Panc1 (cell line): ENCODE measurements at places on chromosomes 7 and 10. TPM values are rescaled to one million over a fixed set of nuclear protein-coding genes. Genes with fewer than 3 reads are reported as not detected.

AKR1C4 gene
- not detected for total RNA-seq

OR2A1 gene
- not detected for total RNA-seq

SOSTDC1 gene
- total RNA-seq, result not detected

GRID2IP gene
- total RNA-seq, result 0.13 TPM

ABCB8 gene
- 49.8 TPM for total RNA-seq

ABCB4 gene
- 0.18 TPM for total RNA-seq

GHRHR gene
- total RNA-seq, result not detected

SFTPA1 gene
- total RNA-seq, result 3.8 TPM

DNA sequence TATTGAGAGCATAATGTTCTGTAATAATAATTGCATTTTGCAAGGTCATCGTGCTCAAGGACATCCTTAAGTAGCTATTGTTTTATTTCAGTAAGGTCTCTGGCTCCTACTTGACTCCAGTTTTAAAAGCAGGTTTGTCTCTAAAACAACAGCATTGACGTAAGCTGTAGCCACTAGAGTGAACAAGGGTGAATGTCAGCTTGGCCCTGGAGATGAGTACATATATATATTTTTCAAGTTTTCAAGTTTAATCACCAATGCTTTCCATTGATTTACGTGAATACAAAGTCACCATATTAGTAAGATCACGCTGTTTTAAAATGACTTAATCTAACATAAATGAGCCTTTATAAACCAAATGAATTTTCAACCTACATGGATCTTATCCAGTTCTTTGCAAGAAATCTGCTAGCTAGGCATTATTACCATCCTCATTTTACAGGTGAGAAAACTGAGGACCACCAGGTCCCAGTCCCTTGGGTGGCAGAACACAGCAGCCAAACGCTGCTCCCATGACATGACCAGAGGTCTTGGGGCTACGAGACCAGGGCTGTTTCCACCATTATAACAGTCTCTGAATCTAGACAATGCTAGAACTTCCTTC is 57.2 kb upstream of the ELMO1 start:
- H3K4me3 ChIP-seq, result no peak overlapping the region
- H3K27me3 ChIP-seq, result no peaks in the 10 kb centered on the region; the same call in none of the 2 replicates
- DNase-seq, result no peak
- H3K36me3 ChIP-seq, result no peaks in the 10 kb centered on the region
- no peaks in the 10 kb centered on the region for H3K4me1 ChIP-seq
- no peak overlapping the region for H3K27ac ChIP-seq

DNA sequence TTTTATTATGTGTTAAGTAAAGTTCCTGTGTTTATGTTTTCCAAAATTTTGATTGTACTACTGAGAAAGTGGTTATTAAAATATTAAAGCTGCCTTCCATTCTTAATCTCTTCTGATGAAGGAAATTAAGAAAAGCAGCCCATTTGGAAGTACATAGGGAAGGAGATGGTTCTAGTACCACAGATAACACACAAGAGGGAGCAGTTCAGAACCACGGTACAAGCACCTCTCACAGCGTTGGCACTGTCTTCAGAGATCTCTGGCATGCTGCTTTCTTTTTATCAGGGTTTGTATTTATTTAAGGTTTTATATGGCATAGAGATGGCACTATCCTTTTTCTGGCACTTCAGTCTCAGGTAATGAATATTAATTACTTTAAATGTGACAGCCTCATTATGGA is 111.6 kb downstream of the PHTF2 start:
- H3K4me3 ChIP-seq, result no peak overlapping the region
- no peak overlapping the region for H3K27ac ChIP-seq
- no peak for DNase-seq
- no peaks in the 10 kb centered on the region; the same call in 1 of the 2 replicates for H3K36me3 ChIP-seq
- no peaks in the 10 kb centered on the region for H3K4me1 ChIP-seq

GRCh38 chr7:47512481-47513176 is 69.3 kb downstream of the TNS3 start:
- H3K4me3 ChIP-seq, result no peak overlapping the region
- no peaks in the 10 kb centered on the region for H3K27me3 ChIP-seq
- peaks cover 53% of the 10 kb centered on the region for H3K36me3 ChIP-seq

- no peak for DNase-seq
- no peaks in the 10 kb centered on the region for H3K36me3 ChIP-seq
- no peak overlapping the region for H3K4me3 ChIP-seq
Measured at GRCh38 chr10:93267521-93267920, 193.8 kb downstream of the CYP26A1 start.

DNA sequence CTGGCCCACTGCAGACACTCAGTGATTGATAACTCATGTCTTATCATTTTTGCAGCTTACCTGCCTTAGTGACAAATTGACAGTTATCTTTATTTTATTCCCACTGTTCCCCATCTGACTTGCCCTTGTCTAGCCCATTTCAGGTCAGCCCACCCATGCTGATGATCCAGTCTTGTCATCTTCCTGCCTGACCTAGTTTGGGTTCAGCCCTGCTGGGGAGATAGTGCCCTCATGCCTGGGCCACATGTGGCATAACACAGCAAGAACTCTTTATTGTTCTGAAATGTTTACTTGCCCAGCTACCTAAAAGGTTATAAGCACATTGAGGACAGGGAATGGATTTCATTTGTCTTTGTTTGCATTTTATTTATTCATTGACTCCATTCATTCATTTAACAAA is 75.6 kb downstream of the ENTPD1 start:
- no peaks in the 10 kb centered on the region for H3K4me1 ChIP-seq
- DNase-seq, result no peak
- H3K4me3 ChIP-seq, result no peak overlapping the region
- H3K27ac ChIP-seq, result no peak overlapping the region
- no peaks in the 10 kb centered on the region for H3K36me3 ChIP-seq

GRCh38 chr10:29908962-29909361 is 150.4 kb downstream of the JCAD start:
- DNase-seq, result no peak
- no peaks in the 10 kb centered on the region for H3K27me3 ChIP-seq
- no peak overlapping the region for H3K27ac ChIP-seq
- no peak overlapping the region for H3K4me3 ChIP-seq
- no peaks in the 10 kb centered on the region for H3K36me3 ChIP-seq

DNA sequence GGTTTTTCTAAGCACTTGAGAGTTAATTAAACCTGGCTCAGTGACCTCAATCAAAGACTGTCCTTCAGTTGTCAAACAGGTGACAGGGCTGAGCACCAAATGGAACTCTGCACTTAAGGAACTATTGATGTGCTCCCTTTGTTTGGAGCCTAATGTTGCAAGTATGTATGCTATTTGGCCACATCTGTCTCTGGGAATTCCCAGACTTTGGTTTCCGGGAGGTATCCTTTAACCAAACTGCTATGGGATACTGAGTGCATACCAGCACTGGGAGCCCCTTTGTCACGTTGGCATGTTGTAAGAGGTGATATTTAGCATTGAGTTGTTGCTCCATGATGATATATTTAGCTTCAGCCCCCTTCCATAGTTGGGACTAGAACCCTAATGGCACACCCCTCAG is 25.2 kb downstream of the ASZ1 start:
- H3K27me3 ChIP-seq, result 0 out of 2 replicates have a peak, but pooled peaks cover 3% of the 10 kb centered on the region
- H3K27ac ChIP-seq, result no peak overlapping the region
- H3K4me1 ChIP-seq, result no peaks in the 10 kb centered on the region
- H3K4me3 ChIP-seq, result no peak overlapping the region
- no peak for DNase-seq

- no peak overlapping the region for H3K4me3 ChIP-seq
- no peaks in the 10 kb centered on the region for H3K36me3 ChIP-seq
- no peaks in the 10 kb centered on the region for H3K27me3 ChIP-seq
- H3K27ac ChIP-seq, result no peak overlapping the region
Measured at GRCh38 chr10:20173046-20173445, 356.8 kb downstream of the PLXDC2 start.
